Activated naive CD8-positive, alpha-beta T cell treated with anti-CD3 and anti-CD28 coated beads for 36 hours (primary cell): ENCODE measurements at places on chromosomes 7 and 10.

DNA sequence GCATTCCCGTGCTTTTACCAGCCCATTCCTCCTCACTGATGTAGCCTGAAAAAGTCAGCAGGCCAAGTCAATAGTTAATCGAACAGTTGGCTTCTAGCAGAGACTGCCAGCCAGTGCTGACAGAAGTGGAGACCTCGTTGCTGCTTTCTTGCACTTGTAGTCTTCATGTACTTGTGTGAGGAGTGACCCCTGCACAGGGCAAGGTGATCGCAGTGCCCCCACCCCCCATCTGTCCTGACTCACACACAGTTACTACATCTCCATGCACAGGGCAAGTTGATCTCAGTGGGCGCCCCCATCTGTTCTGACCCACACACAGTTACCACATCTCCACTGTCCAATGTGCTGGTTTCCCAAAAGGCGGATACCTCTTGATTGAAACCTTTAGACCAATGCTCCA is 34.2 kb downstream of the C10orf71 start:
- no peak overlapping the region for H3K27ac ChIP-seq
- no peak overlapping the region for H3K4me3 ChIP-seq
- peaks cover 10% of the 10 kb centered on the region for H3K4me1 ChIP-seq
- H3K27me3 ChIP-seq: no peaks in the 10 kb centered on the region
- H3K36me3 ChIP-seq: peaks cover 10% of the 10 kb centered on the region

DNA sequence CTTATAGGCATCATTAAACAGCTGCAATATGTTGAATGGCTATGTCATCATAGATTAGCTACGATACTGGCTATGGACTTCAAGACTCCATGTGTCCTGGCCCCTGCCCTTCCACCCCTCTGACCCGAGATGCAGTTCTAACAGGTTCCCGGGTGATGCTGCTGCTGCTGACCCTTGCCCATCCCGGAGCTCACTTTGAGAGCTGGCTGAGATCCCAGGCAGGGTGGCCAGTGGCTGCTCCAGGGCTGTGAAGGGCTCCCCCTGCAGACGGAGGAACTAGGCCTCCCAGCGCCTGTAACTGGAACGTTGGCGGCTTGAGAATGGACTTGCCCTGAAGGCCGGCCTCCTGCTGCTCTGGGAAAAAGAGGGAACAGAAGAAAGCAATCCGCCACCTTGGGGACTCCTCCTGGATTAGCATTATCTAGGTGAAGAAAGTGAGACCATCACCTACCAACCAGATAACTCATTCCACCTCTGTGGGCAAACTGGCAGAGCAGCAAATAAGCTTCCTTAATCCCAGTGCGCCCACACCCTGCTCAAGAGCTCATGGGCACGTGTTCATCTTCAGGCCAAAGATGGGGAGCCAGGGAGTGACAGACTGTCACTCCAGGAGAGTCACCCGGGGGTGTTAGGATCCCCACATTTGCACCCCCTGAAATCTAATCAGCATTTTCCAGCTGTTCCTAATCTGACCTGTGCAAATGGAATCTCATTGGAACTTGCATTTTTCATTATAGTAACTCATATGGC is 56.8 kb downstream of the PARP12 start:
- no peaks in the 10 kb centered on the region for H3K36me3 ChIP-seq
- no peak for DNase-seq
- no peak overlapping the region for H3K4me3 ChIP-seq
- H3K4me1 ChIP-seq: no peaks in the 10 kb centered on the region
- no peaks in the 10 kb centered on the region for H3K27me3 ChIP-seq

- H3K27ac ChIP-seq: no peak overlapping the region
- H3K4me3 ChIP-seq: no peak overlapping the region
- no peaks in the 10 kb centered on the region for H3K36me3 ChIP-seq
- H3K27me3 ChIP-seq: peaks cover 16% of the 10 kb centered on the region
Measured at GRCh38 chr7:2472739-2473138, 3.5 kb downstream of the GRIFIN start.

GRCh38 chr7:27071622-27072390 is 24.0 kb downstream of the HOXA1 start:
- H3K4me3 ChIP-seq: no peak overlapping the region
- H3K27ac ChIP-seq: no peak overlapping the region
- no peak for DNase-seq
- no peaks in the 10 kb centered on the region for H3K4me1 ChIP-seq

DNA sequence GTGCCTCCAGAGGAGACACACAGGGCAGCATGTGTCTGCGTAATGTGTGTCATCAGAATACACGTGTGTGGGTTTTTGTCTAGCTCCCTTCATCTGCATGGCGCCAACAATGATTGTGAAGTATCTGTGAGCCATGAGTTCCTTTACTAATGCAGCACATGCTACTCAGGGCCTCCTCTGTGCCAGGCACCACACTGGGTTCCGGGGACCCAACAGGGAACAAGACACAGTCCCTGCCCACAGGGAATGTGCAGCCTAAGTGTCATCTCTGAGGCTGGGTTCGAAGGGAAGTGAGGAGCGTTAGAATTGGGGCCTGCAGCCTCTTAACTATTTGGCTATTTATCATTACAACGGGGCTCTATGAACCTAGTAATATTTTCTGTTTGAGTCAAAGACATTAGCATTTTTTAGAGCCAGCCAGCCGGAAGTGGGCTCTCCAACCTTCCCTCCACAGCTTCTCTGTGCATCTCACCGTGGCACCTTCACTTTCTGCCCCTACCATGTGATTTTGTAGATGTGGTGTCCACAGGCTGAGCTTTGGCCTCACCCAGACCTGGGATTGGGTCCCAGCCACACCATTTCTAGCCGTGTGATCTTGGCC is 43.9 kb upstream of the SRGN start:
- peak overlapping the region; percentile 90 for H3K27ac ChIP-seq
- DNase-seq: peak; percentile 36
- no peaks in the 10 kb centered on the region for H3K27me3 ChIP-seq
- no peak overlapping the region for H3K4me3 ChIP-seq
- peaks cover 32% of the 10 kb centered on the region for H3K4me1 ChIP-seq

DNA sequence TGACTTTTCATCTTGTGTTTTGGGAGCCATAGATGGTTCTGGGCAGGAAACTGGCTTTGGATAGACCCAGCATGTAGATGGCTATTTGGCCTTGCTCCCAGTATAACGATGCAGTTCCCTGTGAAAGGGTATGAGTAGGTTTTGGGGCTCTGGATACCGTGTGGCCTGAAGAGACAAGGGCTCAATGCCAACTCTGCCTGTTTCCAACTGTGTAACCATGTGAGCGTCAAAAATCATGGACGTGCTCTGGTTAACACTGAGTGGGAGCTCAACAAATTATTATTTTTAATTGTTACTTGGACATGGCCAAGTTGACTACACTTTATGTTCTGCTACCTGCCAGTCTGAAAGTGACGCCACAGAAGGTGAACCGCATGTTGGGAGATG is 41.8 kb downstream of the EGFR start:
- no peaks in the 10 kb centered on the region for H3K27me3 ChIP-seq
- H3K4me3 ChIP-seq: no peak overlapping the region
- no peak for DNase-seq
- H3K27ac ChIP-seq: no peak overlapping the region

DNA sequence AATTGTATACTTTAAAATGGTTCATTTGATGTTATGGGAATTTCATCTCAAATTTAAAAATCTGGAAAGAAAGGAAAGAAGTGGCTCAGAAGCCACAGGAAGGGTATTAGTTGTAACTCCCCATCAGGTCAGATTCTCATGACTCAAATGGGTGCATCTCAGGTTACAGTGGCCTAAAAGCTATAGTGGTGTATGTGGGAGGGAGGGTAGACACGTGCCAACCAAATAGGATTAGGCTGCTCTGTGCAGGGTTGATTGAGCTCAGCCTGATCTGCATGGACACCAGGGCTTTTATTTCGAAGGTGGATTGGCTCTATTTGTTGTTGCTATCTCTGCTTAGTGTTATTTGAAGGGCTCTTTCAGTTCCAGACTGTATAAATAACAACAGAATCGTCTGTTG is 121.5 kb upstream of the PRR15 start:
- H3K4me1 ChIP-seq: no peaks in the 10 kb centered on the region
- no peaks in the 10 kb centered on the region for H3K36me3 ChIP-seq
- no peak overlapping the region for H3K27ac ChIP-seq
- no peak overlapping the region for H3K4me3 ChIP-seq

DNA sequence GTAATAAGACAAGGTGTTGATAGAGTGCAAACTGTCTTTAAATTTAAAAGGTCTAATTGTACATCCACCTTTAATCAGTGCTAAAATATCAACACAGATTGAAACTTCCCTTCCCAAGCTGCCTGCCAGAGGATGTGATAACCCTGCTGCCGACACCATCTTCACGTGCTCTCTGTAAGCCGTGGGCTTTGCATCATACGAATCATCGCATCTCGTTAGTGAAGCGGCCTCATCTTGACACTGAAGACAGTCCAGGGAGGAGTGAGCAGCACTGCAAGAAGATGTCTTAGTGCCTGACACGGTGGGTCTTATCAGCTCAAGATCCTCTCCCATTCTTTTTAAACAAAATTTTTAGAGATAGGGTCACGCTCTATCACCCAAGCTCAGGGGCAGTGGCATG is 518.8 kb downstream of the PTPRN2 start:
- no peak overlapping the region for H3K27ac ChIP-seq
- peaks cover 5% of the 10 kb centered on the region for H3K27me3 ChIP-seq
- H3K36me3 ChIP-seq: no peaks in the 10 kb centered on the region
- no peak for DNase-seq
- no peak overlapping the region for H3K4me3 ChIP-seq
- H3K4me1 ChIP-seq: no peaks in the 10 kb centered on the region

GRCh38 chr10:4740471-4740870 is 85.5 kb upstream of the AKR1E2 start:
- H3K27me3 ChIP-seq: peaks cover 36% of the 10 kb centered on the region
- H3K27ac ChIP-seq: no peak overlapping the region
- no peak for DNase-seq
- no peaks in the 10 kb centered on the region for H3K36me3 ChIP-seq

- DNase-seq: no peak
- H3K27me3 ChIP-seq: no peaks in the 10 kb centered on the region
- no peak overlapping the region for H3K4me3 ChIP-seq
- H3K4me1 ChIP-seq: peaks cover 45% of the 10 kb centered on the region
- H3K36me3 ChIP-seq: peaks cover 44% of the 10 kb centered on the region
Measured at GRCh38 chr10:119863951-119864565, 8.6 kb downstream of the MCMBP start.

DNA sequence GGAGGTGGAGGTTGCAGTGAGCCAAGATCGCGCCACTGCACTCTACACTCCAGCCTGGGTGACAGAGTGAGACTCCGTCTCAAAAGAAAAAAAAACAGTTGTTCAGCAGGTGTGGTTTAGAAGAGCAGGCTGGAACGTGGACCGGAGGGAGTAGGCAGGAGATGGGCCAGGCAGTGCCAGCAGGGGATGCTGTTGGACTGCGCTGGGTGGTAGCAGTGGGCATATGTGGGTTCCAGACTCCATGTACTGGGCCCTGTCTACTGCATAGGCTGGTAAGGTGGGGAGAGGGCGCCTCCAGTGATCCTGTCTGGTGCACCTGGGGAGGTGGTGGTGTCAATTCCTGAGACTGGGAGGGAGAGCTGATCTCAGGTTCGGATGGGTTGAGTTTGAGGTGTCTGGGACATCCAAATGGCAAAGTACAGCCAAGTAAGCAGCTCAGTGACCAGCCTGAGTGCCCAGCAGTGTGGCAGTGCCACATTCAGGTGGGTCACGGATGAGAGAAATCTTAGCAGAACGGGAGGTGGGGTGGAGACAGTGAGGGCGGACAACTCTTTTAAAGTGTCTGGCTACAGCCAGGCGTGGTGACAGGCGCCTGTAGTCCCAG is 25.9 kb downstream of the SFXN4 start:
- peak; percentile 41 for DNase-seq
- peak overlapping the region; percentile 42 for H3K27ac ChIP-seq
- H3K27me3 ChIP-seq: no peaks in the 10 kb centered on the region
- peaks cover 18% of the 10 kb centered on the region for H3K36me3 ChIP-seq
- no peak overlapping the region for H3K4me3 ChIP-seq
